ENCODE measurements at places on chromosomes 3 and 15.

- DNase-seq = no peak
Observed at GRCh38 chr15:38624244-38625205, 59.9 kb upstream of the RASGRP1 start.

GRCh38 chr15:42232606-42233005, 24.5 kb upstream of the VPS39 start:
- no peak for DNase-seq

- DNase-seq = no peak
Observed at GRCh38 chr3:69452295-69452694, 66.4 kb upstream of the FRMD4B start.

DNA sequence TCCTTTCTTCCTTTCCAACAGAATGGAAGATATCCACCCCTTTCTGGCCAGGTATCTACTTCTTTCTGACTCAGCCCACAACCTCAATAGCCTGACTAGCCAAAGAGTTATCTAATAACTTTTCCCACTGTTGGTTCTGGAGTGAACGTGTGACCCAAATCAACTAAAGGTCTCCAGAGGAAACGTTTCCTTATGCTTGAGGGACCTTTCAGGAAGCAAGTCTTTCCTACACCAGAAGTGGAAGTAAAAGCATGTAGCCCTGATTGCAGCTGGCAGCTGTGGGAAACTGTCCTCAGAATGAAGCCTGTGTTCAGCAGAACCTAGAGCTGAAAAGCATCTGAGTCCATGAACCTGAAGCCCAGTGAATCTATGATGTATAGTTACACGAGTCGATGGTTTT, 34.7 kb upstream of the PHLDB2 start:
- no peak for DNase-seq

DNA sequence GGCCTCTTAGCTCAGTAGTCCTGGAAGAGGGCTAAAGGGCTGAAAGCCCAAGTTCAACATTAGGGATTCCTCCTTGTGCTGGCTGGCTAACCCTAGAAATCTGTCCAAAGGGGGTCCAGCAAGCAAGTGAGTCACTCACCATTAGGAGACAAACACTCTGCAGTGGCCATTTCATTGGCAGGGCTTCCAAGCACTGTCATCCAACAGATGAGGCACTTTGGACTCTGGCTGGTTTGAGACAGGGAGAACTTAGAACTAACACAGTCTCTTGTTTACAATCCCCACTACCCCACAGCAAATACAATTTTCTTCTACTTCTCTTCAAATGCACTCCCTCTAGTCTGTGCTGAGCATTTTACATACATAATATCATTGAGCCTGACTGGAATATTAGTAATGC, 10.1 kb upstream of the WNT5A start:
- no peak for DNase-seq

- no peak for DNase-seq
Observed at GRCh38 chr3:147616998-147617619, 207.9 kb downstream of the ZIC1 start.

DNA sequence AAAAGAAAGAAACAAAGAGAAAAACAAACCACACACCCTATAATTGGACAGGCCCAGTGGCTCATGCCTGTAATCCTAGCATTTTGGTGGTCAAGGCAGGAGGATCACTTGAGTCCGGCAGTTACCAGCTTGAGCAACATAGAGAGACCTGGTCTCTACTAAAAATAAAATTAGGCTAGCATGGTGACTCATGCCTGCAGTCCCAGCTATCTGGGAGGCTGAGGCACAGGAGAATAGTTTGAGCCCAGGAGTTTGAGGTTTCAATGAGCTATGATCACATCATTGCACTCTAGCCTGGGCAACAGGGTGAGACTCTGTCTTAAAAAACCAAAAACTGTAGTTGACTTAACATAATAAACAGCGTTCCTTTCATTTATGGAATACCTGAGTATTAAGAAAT, 72.3 kb upstream of the ST3GAL6 start:
- no peak for DNase-seq

DNA sequence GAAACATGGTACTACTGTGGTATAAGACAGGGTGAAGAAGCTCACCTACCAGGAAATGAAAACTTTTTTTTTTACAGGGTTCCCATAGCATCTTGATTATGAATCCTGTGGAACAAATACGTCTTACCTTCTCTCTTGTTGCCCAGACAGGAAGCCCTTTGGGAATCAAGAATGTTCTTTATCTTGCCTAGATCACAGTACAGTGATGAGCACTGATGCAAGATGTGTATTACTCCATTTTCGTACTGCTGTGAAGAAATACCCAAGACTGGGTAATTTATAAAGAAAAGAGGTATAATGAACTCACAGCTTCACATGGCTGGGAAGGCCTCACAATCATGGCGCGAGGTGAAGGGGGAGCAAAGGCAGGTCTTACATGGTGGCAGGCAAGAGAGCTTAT, 281.3 kb downstream of the UBE2E2 start:
- DNase-seq = no peak

DNA sequence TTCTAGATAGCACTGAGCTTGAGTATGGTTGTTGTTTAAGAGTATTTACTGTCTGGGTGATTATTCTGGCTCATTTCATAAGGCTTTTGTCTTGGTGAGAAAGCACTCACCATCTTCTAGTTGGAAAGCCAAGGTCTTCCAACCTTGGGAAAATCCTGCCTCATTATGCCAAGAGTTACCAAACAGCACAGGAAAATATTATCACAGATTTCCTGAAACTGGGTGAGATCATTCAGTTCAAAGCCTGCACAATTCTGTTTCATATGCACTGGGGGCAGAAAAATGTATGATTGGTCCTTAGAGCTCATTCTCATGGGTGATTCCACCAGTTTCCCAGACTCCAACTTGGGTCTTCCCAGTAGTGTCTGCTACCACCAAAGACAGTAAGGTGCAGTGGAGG, 291.8 kb downstream of the RORA start:
- DNase-seq = no peak

DNA sequence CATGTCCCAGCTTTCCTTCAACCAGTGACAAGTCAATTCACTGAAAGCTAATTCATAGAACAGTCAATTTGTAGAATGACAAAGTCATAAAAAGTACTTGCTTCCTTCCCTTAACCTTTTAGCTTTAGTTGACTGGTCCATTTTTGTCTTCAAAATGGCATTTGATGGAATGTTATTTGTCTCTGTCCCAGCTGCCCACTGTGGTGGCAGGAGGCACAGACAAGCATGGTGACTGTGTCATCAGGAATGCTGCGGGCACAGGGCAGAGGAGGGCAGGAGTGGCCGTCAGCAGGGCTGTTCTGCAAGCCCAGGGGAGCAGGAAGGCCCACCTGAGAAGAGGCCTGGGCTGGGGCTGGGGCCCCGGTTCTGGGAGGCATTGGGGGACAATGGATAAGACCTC, 10.0 kb downstream of the IQSEC1 start:
- no peak for DNase-seq

GRCh38 chr3:122668930-122669730, 11.5 kb upstream of the PARP14 start:
- DNase-seq = no peak

DNA sequence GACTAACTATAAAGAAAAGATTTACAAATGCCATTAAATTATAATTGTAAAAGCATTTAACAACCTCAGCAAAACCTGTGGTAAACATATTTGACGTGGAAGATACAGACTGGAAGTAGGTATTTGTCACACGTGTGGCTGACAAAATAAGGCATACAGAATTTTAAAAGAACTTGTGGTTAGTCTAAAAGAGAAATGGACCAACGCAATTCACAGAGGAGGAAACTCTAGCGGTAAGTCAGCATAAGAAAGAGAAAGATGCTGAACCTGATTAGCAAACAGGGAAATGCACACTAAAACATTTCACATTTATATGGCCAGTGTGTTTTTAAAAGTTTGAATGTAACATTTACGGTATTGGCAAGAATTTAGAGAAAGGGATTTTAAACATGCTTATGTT, 35.3 kb downstream of the KCNH8 start:
- no peak for DNase-seq

- DNase-seq = no peak
Observed at GRCh38 chr3:45826321-45826720, 15.6 kb downstream of the LZTFL1 start.

DNA sequence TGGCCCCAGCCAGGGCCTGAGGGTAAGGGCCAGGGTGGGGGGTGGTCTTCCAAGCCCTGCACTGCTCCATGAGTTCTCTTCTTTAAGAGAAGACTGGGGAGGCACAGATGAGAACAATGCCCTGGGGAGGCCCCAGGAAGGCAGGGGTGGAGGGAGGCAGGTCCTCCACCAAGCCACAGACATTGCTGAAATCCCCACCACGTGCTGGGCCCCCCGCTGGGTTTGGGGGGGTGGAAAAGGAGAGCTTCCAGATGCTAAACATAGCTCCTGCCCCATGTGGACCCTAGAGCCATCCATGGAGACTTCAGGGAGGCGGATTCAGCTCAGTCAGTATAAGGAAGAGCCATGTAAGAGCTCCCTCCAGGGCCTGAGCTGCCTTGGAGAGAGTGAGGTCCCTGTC, 157.8 kb upstream of the LINGO1 start:
- DNase-seq = no peak

DNA sequence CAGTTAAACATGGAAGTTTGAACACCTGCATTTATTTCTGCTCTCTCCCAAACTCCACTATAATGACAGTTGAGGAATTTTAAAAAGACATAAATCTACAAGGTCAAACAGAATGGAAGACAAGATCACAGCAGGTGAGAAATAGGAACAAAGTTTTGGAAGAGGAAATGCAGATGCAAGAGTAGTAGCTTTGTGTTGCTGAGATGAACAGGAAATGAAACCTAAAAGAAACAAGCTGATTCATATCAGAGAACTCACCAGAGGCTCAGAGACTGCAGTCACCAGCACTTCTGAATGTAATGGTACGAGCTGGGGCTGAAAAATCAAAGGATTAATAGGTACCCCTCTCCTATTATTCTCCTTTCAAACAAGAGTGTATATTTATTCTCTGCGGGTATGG, 459.9 kb downstream of the RAP2B start:
- DNase-seq = no peak

DNA sequence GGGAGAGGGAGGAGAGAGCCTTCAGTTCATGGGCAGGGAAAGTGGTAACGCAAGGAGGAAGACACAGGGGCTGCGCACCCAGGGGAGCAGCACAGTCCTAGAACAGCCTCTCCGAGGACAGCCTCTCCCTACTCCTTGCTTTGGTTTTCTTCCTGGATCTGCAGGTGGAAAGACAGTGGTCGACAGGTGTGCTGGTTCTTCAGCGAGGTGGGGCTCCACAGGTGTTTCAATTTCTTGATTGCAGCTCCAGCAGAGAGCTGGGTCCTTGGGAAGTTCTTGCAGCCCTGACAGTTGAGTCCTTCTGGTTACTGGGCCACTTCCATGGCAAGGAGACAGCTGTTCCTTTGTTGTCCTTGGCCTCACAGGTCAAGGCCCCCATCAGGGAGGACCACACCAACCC, 220.7 kb upstream of the NR2F2 start:
- no peak for DNase-seq

GRCh38 chr3:41188306-41188705, 11.0 kb upstream of the CTNNB1 start:
- DNase-seq = no peak

- DNase-seq = no peak
Observed at GRCh38 chr3:155737844-155738460, 6.9 kb downstream of the PLCH1 start.

DNA sequence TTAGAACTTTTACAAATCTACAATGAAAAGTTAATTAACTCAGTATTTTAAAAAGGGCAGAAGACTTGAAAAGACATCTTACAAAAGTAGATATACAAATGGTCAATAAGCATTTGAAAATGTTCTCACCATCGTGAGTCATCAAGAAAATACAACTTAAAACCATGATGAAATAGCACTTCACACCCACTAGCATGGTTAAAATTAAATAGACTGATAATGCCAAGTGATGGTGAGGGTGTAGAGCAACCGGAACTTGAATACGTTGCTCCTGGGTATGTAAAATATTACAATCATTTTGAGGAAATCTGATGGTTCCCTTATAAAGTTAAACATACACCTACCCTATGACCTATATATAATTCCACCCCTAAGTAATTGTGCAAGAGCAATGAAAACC, 319.8 kb upstream of the UMPS start:
- DNase-seq = no peak

- DNase-seq = no peak
Observed at GRCh38 chr15:73608475-73608874, 24.7 kb downstream of the NPTN start.

- DNase-seq = no peak
Observed at GRCh38 chr3:189883113-189883753, 237.5 kb downstream of the P3H2 start.

DNA sequence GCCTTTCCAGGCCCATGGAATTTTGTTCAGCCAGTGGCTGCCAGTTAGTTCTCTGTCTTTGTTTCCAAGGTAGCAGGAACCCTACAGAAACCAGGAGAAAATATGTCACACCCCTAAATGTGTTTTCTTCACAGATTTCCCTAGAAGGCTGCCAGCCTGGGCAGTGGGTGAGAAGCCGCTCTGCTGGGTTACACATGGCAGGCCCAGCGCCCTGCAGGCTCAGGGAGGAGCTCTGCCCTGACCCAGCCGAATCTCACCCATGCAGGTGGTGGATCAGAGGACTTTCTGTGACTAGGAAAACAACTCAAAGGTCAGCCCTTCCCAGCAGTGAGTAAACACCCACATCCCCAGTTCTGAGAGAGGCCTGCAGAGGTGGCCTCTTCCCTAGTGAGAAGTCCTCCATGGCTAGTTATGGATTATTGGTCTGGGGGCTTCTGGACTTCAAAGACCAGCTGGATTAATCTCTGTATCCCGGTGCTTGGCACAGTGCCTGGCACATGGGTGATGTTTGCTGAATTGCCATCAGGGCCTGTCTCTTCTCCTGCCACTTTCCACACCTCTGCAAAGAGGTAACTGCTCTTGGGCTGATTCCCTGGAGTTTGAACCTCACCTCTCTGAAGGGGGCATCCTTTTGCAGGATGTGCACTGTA, 34.7 kb upstream of the BDH1 start:
- DNase-seq = no peak

- DNase-seq = no peak
Observed at GRCh38 chr3:43733459-43734384, 43.0 kb downstream of the ABHD5 start.

DNA sequence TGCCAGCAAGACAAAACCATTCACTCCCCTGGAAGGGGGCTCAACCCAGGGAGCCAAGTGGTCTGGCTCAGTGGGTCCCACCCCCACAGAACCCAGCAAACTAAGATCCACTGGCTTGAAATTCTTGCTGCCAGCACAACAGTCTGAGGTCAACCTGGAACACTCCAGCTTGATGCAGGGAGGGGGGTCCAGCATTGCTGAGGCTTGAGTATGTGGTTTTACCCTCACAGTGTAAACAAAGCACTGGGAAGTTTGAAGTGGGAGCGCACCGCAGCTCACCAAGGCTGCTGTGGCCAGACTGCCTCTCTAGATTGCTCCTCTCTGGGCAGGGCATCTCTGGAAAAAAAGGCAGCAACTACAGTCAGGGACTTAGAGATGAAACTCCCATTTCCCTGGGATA, 81.7 kb downstream of the MSL2 start:
- no peak for DNase-seq

DNA sequence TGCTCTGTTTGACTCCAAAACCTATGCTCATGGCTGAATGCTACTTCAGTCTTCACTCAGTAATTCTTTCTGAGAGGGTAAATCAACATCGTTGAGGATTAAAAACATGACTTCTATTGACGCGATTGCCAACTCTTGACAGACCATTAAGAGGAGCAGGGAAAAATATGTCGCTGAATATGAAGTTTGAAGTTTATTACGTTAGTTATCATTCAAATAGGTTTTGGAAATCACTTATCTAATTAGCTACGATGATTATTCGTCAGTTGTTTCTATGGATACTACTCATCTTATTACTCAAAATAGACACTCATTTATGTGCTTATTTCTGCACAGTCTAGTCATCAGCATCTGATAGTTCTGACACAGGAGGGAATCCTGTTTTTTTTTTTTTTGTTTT, 279.2 kb upstream of the TBL1XR1 start:
- no peak for DNase-seq

- DNase-seq = no peak
Observed at GRCh38 chr15:34119291-34119690, 17.4 kb downstream of the PGBD4 start.

Measured in spleen (tissue), 13 donors.